Brain (organoid and tissue), 16 donors: ENCODE measurements at places on chromosomes 1 and 21. TPM values are rescaled to one million over a fixed set of nuclear protein-coding genes. Genes with fewer than 3 reads are reported as not detected.

Gene GPR61
- polyA plus RNA-seq: 1.6 TPM

Gene FAM72D
- polyA plus RNA-seq: 5.3 TPM

Gene CASQ2
- 1.4 TPM for polyA plus RNA-seq

Gene RCSD1
- 2.5 TPM for polyA plus RNA-seq

Gene C2CD4D
- polyA plus RNA-seq: 0.78 TPM

Gene PLEKHN1
- polyA plus RNA-seq: not detected

Gene AQP10
- polyA plus RNA-seq: not detected

Gene PGLYRP3
- not detected for polyA plus RNA-seq

Gene PCP4
- polyA plus RNA-seq: 45.1 TPM

Gene PLA2G2F
- not detected for polyA plus RNA-seq

Gene APOBEC4
- not detected for polyA plus RNA-seq

Gene NUP210L
- polyA plus RNA-seq: 0.27 TPM

Gene ARHGEF16
- 13.5 TPM for polyA plus RNA-seq

Gene OR14K1
- not detected for polyA plus RNA-seq

Gene TTC13
- polyA plus RNA-seq: 10.2 TPM

Gene CD34
- 29.1 TPM for polyA plus RNA-seq

Gene RER1
- 122 TPM for polyA plus RNA-seq

Gene GPR52
- polyA plus RNA-seq: not detected

Gene NPHS2
- not detected for polyA plus RNA-seq

Gene CFAP74
- polyA plus RNA-seq: 0.93 TPM

Gene TAS1R1
- not detected for polyA plus RNA-seq
